ENCODE measurements at places on chromosomes 3 and 15.
A peak's percentile ranks its signal among the peaks of the same experiment; 100 is the strongest.

- no peak for DNase-seq
These were observed 6.2 kb downstream of the CEMIP start for GRCh38 chr15:80785335-80785734.

GRCh38 chr3:144011251-144011799 is 39.7 kb downstream of the DIPK2A start:
- no peak for DNase-seq

DNA sequence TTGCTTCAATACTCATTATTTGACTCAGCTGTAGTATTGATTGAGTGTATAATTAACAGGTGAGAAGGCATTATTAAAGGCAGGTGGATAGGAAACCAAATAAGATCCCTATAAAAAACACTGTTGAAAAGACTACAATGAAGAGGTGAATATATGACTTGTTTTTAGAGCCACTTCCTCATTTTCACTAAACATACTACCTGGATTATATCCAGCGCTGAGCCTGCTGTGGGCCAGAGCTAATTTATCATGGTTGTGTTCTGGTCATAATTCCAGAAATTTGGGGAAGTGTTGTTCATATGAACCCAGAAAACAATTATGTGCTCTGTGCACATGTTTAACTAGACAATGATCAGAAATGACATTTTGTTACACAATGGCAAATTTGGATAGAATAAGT is 235.3 kb upstream of the MME start:
- DNase-seq, result no peak

DNA sequence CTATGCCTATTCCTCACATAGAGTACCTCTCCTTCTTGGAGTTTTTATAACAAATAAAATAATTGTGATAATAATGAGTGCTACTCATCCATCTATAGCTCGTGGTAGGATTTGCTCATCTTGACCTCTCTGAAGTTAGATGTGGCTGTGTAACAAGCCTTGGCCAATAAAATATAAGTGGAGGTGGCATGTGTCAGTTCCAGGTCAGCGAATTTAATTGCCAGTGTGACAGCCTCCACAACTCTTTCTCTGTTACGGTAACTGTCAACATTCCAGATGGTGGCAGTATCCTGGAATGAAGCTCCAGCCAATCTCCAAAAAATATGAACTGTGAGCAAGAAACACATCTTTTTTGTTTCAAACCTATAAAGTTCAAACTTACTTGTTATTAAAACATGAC is 13.8 kb downstream of the CLRN1 start:
- no peak for DNase-seq

DNA sequence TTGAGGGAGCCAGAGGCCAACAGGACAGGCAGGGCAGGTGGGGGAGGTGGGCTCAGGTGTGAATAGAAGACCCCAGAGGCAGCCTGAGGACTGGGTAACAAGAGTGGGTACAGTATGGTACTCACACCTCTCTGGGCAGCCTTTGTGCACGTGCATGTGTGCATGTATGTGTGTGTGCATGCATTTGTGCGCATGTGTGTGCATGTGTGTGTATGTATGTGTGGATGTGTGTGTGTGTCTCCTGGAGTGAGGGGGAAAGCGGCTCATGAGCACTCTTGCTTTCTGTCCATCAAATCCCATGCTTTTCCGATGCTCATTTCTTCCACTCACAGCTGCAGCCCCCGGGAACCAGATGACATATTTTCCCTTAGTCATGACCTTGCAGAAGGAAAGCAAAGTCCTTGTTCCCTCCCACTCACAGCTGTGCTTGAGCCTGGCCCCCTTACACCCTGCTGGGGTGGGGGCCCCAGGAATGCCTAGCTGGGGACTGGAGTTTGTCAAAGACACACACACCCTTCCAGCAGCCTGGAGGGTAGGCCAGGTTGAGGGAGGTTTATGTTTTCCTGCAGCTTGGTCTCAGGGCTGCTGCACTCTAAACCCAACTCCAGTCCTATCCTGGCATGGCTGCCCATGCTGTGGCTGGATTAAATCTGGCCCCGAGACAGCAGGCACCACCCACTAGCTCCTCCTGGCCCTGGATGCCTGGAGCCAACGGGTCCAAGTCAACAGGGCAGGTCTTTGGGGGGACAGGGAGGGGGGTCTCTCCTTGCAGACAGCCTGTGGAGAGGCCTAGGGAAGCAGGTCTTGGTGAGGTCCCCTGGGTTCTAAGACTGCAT is 22.5 kb downstream of the CCDC33 start:
- DNase-seq, result peak; percentile 69

GRCh38 chr3:144482876-144483275 is 511.3 kb downstream of the DIPK2A start:
- no peak for DNase-seq

GRCh38 chr3:115663414-115663813 is 40.1 kb downstream of the GAP43 start:
- no peak for DNase-seq

DNA sequence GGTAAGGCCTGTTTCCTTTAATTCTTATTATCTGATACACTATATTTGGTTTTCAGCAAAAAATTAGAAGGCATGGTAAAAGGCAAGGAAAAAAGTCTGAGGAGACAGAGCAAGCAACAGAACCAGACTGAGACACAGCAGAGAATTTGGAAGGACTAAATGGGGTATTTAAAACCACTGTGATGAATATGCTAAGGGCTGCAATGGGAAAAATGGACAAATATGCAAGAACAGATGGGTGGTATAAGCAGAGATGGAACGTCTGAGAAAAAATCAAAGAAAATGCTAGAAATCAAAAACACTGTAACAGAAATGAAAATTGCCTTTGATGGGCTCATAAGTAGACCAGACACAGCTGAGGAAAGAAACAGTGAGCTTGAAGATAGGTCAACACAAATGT is 50.8 kb upstream of the NSMCE3 start:
- DNase-seq, result no peak

GRCh38 chr15:59687836-59688235 is 1.3 kb downstream of the BNIP2 start:
- DNase-seq, result no peak

DNA sequence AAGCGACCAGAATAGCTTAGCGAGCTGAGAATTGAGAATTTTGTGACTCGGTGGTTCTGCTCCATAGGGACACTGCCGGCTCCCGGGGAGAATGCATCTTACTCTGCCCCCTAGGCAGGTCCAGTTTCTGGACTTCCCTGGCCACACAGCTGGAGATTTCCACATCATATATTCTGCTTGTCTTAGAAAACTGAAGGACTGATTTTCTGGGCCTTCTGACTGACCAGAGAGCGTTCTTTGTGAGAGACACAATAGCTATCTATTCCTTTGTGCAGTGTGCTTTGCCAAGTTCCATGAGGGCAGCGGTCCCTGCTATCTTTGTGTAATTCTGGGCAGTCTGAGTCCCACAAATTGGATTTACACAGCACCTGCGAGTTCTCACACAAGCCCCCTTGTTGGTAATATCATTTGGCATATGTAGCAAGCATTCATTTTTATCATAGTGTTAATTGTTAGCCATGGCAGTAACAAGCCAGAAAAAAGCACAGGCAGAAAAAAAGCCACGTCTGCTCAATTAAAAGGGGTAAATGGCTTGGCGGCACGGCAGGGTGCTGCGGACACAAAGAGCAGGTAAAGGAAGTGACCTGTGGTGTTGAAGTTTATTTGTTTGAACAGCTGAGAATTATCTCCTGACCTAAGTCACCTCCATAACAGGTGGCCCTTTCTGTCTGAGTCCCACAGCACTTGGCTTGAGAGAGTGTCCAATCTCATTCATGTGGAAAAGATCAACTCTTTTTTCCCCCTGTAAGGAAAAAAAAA is 688.7 kb downstream of the TUSC7 start:
- DNase-seq, result no peak

DNA sequence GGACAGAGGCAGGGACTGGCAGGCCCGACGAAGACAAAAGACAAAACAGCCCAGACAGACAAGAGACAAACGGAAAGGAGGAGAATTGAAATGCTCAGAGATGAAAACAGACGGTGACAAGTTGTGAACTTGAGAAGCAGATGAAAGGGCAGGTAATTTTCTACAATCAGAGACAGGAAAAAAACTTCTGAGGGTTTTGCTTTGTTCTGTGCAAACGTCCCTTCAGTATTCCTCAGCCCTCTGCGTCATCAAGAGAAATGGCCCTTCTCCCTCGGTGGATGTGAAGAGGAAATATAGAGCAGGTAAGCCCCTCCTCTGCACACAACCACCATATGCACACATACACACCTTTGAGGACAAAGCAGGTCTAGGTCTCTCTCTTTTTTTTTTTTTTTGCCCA is 206.6 kb downstream of the UACA start:
- DNase-seq, result no peak

DNA sequence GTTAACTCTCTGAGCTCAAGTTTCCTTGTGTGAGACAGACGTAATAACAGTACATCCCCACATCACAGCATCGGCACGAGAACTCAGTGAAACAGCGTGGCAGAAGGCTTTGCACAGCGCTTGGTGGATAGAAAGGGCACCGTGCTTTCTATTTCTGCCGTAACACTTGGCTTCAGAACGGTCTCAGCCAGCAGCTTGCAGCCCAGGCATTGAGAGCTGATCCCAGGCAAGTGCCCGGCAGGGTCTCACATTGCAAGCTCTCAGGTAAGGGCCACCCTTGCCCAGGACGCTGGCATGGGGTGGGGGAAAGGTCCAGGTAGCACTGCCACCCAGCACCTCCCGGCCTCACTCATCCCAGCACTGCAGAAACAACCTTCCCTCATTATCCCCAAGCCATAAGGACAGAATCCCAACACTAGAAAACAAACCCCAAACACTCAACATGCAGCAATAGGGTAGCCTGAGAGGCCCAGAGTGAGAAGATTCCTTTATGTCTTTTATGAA is 70.5 kb upstream of the ITGA11 start:
- DNase-seq, result no peak

DNA sequence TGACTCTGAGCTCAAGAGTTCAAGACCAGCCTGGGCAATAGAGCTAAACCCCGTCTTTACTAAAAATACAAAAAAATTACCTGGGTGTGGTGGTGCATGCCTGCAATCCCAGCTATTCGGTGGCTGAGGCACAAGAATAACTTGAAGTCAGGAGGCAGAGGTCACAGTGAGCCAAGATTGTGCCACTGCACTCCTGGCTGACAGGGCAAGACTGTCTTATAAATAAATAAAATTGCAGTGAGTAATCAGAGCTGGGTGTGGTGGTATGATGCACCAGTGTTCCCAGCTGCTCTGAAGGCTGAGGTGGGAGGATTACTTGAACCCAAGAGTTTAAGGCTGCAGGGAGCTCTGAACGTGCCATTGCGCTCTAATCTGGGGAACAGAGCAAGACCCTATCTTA is 55.9 kb upstream of the GCNT3 start:
- no peak for DNase-seq

GRCh38 chr3:176447369-176447768 is 749.9 kb downstream of the TBL1XR1 start:
- DNase-seq, result no peak

- no peak for DNase-seq
These were observed 687.9 kb downstream of the MECOM start for GRCh38 chr3:168975576-168975975.

DNA sequence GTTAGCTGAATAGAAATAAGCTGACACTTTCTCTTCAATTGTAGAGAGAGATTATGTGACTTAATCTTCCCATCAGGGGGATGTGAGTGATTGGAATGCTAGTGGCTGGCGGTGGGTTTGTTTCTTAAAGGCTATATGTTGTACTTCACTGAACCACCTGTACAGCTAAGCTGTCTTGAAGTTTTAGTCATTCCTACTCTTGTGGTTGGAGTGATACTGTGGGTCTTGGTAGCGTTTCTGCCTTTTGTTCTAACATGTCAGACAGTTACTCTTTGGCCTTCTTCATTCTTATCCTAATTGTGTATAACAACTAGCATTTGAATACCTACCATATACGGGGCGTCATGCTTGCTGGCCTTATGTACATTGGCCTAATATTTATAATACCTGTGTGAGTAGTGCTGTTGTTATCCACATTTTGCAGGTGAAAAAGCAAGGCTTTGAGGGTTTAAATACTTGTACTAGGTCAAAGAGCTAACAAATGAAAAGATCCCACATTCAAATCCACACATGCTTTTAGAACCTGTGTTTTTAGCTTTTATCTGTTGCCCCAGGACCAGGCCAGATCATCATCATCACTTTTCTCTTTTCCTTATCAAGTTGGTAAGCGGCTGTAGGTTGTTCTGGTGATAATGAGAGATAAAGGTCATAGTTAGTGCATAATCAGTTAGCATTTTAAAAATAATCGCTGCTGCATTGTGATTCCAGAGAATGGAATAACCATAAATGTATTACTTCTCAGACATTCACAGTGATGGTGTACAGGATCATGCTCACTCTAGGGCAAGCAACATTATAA is 50.2 kb downstream of the AKAP13 start:
- no peak for DNase-seq

DNA sequence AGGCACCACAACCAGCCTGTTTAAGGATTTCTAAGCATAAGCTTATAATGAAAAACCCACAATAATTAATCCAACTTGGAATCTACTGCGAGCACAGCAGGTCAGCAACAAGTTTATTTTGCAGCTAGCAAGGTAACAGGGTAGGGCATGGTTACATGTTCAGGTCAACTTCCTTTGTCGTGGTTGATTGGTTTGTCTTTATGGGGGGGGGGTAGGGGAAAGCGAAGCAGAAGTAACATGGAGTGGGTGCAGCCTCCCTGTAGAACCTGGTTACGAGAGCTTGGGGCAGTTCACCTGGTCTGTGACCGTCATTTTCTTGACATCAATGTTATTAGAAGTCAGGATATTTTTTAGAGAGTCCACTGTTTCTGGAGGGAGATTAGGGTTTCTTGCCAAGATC is 15.1 kb downstream of the APOD start:
- DNase-seq, result no peak

DNA sequence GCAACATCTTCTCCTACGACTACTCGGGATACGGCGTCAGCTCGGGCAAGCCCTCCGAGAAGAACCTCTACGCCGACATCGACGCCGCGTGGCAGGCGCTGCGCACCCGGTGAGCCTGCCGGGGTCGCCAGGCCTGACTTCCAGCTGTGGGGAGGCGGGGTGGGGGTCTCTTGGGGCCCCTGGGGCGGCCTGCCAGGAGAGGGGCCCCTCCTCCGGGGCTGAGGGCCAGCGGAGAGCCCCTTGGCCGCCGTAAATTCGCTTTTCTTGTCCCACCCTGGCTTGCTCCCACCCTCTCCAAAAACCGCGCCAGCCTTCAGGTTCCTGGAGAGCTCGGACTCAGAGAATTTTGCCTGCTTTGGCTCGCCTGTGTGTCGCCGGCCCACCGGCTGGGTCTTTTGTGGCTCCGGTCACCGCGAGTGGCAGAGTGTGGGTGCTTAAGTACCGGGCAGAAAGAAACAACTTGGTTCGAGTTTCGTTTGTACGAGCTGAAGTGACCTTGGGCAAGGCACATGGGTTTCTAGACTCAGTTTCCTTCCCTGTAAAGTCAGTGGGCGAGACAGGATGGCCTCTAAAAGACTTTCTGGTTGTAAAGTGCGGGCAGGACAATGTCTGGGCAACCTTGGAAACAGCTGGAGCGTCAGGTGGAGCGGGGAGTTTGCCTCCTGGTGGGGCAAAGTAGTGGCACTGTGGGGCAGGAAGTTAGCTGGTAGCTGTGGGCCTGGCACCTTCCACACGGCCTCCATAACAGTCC is 976 bp downstream of the ABHD17C start:
- no peak for DNase-seq

GRCh38 chr3:114384558-114384903 is 90.7 kb downstream of the TIGIT start:
- no peak for DNase-seq

GRCh38 chr3:187765342-187765741 is 20.1 kb upstream of the BCL6 start:
- DNase-seq, result no peak

GRCh38 chr3:19645093-19645492 is 288.9 kb downstream of the EFHB start:
- no peak for DNase-seq

GRCh38 chr3:141446737-141447136 is 40.1 kb upstream of the RASA2 start:
- no peak for DNase-seq
